ENCODE measurements at places on chromosomes 6 and 20. TPM values are rescaled to one million over a fixed set of nuclear protein-coding genes. Genes with fewer than 3 reads are reported as not detected.

The PBOV1 gene
- not detected for total RNA-seq

The MRAP2 gene
- 0.98 TPM for total RNA-seq

The TXNDC5 gene
- 290 TPM for total RNA-seq

The MMS22L gene
- total RNA-seq: 2.8 TPM

The FAM209B gene
- total RNA-seq: not detected

The CLPSL2 gene
- total RNA-seq: not detected

The TCP11 gene
- 0.39 TPM for total RNA-seq

The SNAP91 gene
- not detected for total RNA-seq

The TMEM74B gene
- total RNA-seq: not detected

The OR2H2 gene
- total RNA-seq: not detected

The POM121L2 gene
- not detected for total RNA-seq

The SRMS gene
- not detected for total RNA-seq

The FRS3 gene
- total RNA-seq: 0.94 TPM

The HLA-DMB gene
- not detected for total RNA-seq

The TGM3 gene
- total RNA-seq: not detected

The FAM83D gene
- total RNA-seq: 2.9 TPM

The ID1 gene
- total RNA-seq: 305 TPM

The MYMX gene
- not detected for total RNA-seq

The TMEM239 gene
- total RNA-seq: not detected

The SPATA2 gene
- total RNA-seq: 3.3 TPM

The GPX6 gene
- total RNA-seq: not detected

The MYLK2 gene
- total RNA-seq: not detected

The FERMT1 gene
- total RNA-seq: 4.9 TPM

The ZNF831 gene
- total RNA-seq: not detected

The C6orf52 gene
- not detected for total RNA-seq

The EEF1A1 gene
- total RNA-seq: 11,816 TPM

The SYCP2 gene
- 0.20 TPM for total RNA-seq

The C2 gene
- total RNA-seq: 10.4 TPM

The CST1 gene
- not detected for total RNA-seq

The CENPQ gene
- 2.4 TPM for total RNA-seq

The ADTRP gene
- total RNA-seq: not detected

The PTCRA gene
- total RNA-seq: not detected

The COL12A1 gene
- total RNA-seq: 138 TPM

The COX4I2 gene
- not detected for total RNA-seq

The GTF2H4 gene
- total RNA-seq: 12.3 TPM

The CDYL gene
- 21.0 TPM for total RNA-seq

The RGL2 gene
- total RNA-seq: 17.8 TPM

The USP49 gene
- 3.0 TPM for total RNA-seq

The AHI1 gene
- 7.2 TPM for total RNA-seq

The OTOR gene
- total RNA-seq: not detected

The EBF4 gene
- 0.49 TPM for total RNA-seq

The ZBTB46 gene
- total RNA-seq: 6.2 TPM

The MYH7B gene
- total RNA-seq: not detected

The FOXP4 gene
- total RNA-seq: 7.8 TPM

The RNF8 gene
- 14.8 TPM for total RNA-seq

The MMP24OS gene
- total RNA-seq: 28.8 TPM

The NTSR1 gene
- not detected for total RNA-seq

Measured in cardiac ventricle fibroblast (primary cell).